ENCODE measurements at places on chromosomes 4 and X.

DNA sequence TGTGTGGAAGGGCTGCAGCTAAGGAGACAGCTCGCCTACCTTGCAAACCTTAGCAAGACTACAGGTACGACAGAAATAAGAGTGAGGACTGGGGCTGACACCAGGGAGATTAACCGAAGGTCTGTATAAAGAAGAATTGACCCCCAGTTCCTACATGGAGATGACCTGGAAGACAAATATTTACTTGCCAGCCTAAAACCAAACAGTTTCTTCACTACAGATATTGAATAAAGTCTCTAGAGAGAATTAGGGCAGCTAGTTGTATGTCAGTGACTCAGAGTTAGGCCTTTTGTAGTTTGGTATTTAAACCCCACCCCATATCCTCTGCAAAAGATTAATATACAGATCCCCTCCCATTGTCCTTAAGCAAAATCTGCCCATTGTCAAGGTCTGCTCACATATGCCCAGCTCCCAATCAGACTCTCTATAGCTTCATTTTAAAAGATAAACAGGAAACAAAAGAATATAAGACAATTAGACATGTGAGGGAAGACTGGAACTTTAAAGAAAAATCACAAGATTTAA, 28.1 kb upstream of the FRMPD3 start:
- DNase-seq, result no peak

DNA sequence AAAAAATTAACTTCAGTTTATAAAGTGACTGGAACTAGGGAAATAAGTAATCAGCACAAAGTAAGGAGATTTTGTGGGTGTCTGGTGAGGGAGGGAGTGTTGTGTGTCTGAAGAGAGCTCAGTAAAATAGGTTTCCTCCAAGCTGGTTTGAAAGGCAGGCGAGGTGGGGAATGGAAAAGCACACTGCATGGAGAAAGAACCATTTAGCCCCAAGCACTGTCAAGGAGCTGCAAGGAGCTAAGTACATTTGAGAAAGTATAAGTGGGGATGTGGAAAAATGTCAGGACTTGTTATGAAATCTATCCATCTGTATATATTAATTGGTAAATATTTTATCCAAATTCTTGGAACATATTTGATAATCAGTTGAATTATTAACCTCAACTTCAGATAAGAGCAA, 956 bp downstream of the C4orf51 start:
- DNase-seq, result no peak

DNA sequence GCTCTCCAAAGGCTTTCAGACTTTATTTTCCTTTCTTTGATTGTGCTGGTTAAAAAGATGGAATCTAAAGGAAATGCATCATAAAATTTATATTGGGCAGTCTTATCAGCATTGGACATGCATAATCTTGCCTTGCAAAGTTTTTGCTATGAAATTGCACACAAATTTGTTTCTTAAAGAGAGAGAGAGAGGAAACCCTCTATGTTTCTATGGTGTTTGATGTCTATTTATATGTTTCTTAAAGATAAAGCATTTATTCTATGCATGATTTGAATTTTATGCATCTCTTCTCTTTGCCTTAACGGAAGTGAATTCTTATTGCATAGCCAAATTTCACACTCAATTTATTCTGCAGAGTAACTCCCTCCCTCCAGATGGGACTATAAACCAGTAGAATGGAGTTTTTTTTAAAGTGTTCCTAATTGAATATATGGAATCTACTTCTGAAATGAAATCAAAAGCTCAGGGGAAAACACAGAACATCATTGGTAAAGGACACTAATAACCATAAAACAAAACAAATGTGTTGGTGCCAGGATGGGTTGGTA, 83.5 kb upstream of the PPARGC1A start:
- DNase-seq, result no peak

- no peak for DNase-seq
These were observed 201.0 kb downstream of the MAB21L2 start for GRCh38 chr4:150782921-150783320.

DNA sequence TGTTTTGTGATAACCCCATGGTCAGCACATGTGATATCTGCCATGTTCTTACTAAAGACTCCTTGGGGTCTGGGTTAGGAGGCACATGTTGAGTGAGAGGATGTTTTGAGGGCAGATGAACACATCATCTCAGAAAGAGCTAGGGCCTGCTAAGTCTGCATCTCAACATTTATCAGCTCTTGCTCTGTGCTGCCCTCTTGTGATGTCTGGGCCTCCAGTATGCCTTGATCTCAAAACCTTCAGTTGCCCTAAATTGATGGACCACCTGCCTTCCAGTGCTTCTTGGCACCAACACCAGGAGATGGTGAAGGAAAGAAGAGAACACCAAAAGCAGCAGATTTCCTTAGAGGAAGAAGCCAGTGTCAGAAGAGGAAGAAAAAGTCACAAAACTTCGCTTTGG, 22.5 kb downstream of the MID1 start:
- DNase-seq, result no peak

GRCh38 chrX:35733879-35734278, 64.3 kb upstream of the MAGEB16 start:
- no peak for DNase-seq

DNA sequence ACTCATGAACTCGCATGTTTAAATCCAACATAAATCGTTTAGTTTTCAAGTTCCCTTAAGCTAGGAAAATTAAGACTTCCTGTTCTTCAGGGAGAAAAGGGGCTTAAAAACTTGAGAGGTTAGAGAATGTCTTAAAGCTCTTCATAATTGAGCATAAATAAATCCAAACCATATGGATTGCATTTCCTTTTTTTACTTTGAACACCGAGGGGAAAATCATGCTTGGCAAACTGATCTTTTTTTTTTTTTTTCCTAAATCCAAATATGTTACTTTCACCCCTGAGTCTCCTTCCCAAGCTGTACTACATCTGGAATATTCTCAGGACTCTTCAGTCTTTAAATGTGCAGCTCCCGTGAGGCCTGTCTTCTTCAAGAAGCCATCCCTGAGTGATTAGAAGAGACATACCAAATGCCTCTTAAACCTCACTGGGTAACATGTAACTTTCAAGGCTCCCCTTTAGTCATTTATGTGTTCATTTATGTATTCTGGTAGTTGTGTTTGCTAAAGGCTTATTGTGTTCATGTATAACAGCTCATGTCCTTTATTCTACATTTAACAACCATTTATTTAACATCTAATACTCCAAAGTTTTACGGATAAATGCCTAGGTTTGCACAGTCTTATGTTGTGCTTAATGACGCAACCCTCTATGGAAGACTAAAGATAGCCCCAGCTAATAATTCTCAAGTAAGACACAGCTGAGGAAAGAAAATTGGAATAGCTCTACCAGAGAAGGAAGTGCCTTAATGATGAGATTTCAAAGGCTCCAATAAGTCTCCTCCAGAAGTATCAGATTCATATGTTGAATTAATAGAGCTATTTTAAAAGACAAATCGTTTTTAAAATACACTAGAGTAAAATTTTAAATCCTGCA, 107.0 kb downstream of the AGTR2 start:
- DNase-seq, result no peak

DNA sequence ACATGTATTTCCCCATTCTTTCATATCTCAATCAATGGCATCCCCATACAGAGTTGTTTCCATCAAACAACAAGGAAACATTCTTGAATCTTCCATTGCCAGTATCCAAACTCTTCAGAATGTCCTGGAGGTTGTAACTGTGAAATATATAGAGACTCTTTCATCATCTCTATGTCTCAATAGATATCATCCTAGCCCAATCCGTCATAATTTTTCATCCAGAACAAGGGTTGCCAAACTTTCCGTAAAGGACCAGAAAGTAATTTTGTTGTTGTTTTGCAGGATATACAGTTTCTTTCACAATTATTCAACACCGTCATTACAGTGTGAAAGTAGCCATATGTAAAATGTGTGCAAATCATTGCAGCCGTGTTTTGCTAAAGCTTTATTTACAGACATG, 15.2 kb upstream of the CXCL6 start:
- no peak for DNase-seq

GRCh38 chr4:43556262-43556661, 663.7 kb downstream of the GRXCR1 start:
- DNase-seq, result no peak
